Astrocyte (in vitro differentiated cells and primary cell): ENCODE measurements at places on chromosomes 1 and 21. TPM values are rescaled to one million over a fixed set of nuclear protein-coding genes. Genes with fewer than 3 reads are reported as not detected.

The CD1D gene
- 0.18 TPM in 1 of 2 replicates, not detected in the other for total RNA-seq

- H3K27me3 ChIP-seq = no peaks in the 10 kb centered on the region
- H3K27ac ChIP-seq = no peak overlapping the region
- no peak overlapping the region for H3K4me3 ChIP-seq
- DNase-seq = no peak
These were observed 77.6 kb upstream of the COA6 start for GRCh38 chr1:234295626-234296025.

The ADGRB2 gene
- 25.1 and 25.8 TPM in 2 replicates for total RNA-seq

GRCh38 chr21:25682382-25682781 lies 43.3 kb downstream of the JAM2 start:
- H3K27me3 ChIP-seq = peaks cover 2% of the 10 kb centered on the region
- no peak for DNase-seq
- H3K36me3 ChIP-seq = no peaks in the 10 kb centered on the region

- H3K27ac ChIP-seq = no peak overlapping the region
- no peak overlapping the region for H3K4me3 ChIP-seq
- DNase-seq = no peak
These were observed 112.6 kb downstream of the LRIG2 start for GRCh38 chr1:113185463-113186104.

DNA sequence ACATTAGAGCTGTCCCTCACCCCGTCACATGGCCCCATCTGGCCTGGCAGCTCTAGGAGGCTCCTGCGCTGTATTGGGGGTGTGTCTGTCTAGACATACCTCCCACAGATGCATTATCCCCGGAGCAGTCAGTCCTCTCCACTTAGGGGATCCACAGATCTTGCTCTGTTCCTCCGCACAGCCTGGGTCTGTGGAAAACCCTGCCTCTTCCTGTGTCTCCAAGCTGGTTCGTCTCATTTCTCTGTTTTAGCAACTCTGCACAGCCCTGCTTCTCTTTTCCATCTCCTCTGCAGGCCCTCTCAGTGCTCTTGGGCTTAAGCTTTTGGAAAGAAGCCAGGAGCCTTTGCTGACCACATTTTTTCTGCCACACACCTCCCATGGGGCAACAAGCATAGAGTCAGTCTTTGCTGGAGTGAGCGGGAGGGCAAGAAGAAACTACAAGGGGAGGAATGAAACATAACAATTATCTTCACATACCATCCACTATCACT lies 241.5 kb downstream of the FOXD2 start:
- no peak for DNase-seq
- peaks cover 3% of the 10 kb centered on the region for H3K4me1 ChIP-seq
- H3K36me3 ChIP-seq = no peaks in the 10 kb centered on the region
- H3K4me3 ChIP-seq = no peak overlapping the region
- H3K27ac ChIP-seq = no peak overlapping the region
- H3K27me3 ChIP-seq = no peaks in the 10 kb centered on the region

GRCh38 chr1:28781305-28781704 lies 30.7 kb upstream of the OPRD1 start:
- H3K27ac ChIP-seq = no peak overlapping the region
- H3K4me1 ChIP-seq = no peaks in the 10 kb centered on the region

DNA sequence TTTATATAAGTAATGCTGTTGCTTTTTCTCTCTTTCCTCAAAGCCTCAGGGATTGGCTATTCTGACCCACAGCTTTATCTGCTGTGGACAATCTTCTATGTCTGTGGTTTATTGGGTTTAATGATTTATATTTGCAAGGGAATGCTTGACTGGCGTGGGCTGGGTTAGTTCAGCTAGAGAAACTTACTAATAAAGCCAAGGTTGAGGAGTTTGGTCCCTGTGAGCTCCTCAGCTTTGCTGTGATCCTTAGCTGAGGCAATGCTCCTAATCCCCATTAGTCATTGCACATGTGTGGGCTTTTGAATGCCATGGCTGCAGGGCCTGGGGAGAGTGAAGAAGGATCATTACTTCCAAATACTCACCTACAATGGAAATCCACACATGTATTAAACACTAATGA lies 179.3 kb downstream of the ZNF326 start:
- no peaks in the 10 kb centered on the region for H3K36me3 ChIP-seq
- H3K27ac ChIP-seq = no peak overlapping the region
- no peak overlapping the region for H3K4me3 ChIP-seq

DNA sequence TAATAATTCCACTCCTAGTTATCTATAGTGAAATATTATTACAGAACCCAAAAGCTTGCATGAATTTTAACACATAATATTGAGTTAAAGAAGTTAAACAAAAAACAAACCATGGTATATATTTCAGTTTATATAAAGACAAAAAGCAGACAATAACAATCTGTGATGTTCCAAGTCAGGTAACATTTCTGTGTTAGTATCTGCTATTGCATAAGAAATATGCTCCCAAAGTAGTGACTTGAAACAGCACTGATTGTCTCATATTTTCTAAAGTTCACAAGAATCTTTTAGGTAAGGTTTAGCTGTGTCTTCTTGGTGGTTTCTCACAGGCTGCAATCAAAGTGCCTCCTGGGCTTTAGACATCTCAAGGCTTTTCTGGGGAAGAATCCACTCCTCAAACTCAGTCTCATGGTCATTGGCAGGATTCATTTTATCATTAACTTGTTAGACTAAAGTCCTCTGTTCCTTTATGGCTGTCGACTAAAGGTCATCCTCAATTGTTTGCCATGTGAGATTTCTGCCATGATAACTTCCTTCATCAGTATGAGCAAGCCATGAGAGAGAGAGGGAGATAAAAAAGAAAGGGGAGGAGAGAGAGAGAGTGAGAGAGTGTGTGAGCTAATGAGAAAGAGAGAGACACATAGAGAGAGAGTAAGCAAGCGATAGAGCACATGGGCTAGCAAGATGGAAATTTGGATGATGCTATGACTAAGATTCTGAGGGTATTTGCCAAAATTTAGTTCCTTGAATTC lies 19.9 kb downstream of the GBP1 start:
- peaks cover 4% of the 10 kb centered on the region for H3K4me1 ChIP-seq
- H3K4me3 ChIP-seq = no peak overlapping the region
- DNase-seq = no peak

GRCh38 chr1:56533197-56533596 lies 46.2 kb downstream of the PLPP3 start:
- H3K4me3 ChIP-seq = no peak overlapping the region
- no peak for DNase-seq
- H3K27ac ChIP-seq = no peak overlapping the region
- H3K27me3 ChIP-seq = no peaks in the 10 kb centered on the region

- no peak for DNase-seq
- H3K4me3 ChIP-seq = no peak overlapping the region
- H3K27me3 ChIP-seq = no peaks in the 10 kb centered on the region
- H3K36me3 ChIP-seq = no peaks in the 10 kb centered on the region
- H3K27ac ChIP-seq = no peak overlapping the region
These were observed 56.8 kb downstream of the KCNAB2 start for GRCh38 chr1:6102532-6102845.

GRCh38 chr1:62912028-62912638 lies 128.2 kb downstream of the ATG4C start:
- H3K4me3 ChIP-seq = no peak overlapping the region
- H3K27ac ChIP-seq = no peak overlapping the region
- peaks cover 4% of the 10 kb centered on the region for H3K27me3 ChIP-seq
- no peaks in the 10 kb centered on the region for H3K4me1 ChIP-seq
- DNase-seq = peak; percentile 2

DNA sequence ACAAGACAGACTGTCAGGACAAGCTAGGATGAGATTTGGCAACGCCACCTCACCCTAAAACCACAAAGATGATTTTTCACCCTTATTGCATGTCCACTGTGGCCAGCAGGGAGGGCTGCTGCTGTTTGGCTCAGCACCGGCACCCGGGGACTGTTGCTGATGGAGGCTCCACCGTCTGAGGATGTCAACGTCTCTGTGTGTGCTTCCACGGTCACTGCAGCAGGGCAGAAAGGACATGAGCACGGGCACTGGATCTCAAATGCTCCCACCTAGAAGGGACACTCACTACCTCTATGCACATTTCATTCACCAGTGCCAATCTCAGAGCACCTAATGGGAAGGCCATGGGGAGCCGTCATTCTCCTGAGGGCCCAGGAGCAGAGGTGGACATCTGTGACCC lies 599.6 kb downstream of the PTPRU start:
- H3K27me3 ChIP-seq = no peaks in the 10 kb centered on the region
- no peaks in the 10 kb centered on the region for H3K36me3 ChIP-seq
- H3K27ac ChIP-seq = no peak overlapping the region
- H3K4me3 ChIP-seq = no peak overlapping the region
- DNase-seq = peak; percentile 4
- H3K4me1 ChIP-seq = no peaks in the 10 kb centered on the region

GRCh38 chr1:154796303-154796892 lies 73.7 kb downstream of the KCNN3 start:
- peaks cover 6% of the 10 kb centered on the region for H3K4me1 ChIP-seq
- H3K36me3 ChIP-seq = no peaks in the 10 kb centered on the region
- DNase-seq = peak; percentile 10
- no peak overlapping the region for H3K27ac ChIP-seq
- no peak overlapping the region for H3K4me3 ChIP-seq
- peaks cover 39% of the 10 kb centered on the region for H3K27me3 ChIP-seq

DNA sequence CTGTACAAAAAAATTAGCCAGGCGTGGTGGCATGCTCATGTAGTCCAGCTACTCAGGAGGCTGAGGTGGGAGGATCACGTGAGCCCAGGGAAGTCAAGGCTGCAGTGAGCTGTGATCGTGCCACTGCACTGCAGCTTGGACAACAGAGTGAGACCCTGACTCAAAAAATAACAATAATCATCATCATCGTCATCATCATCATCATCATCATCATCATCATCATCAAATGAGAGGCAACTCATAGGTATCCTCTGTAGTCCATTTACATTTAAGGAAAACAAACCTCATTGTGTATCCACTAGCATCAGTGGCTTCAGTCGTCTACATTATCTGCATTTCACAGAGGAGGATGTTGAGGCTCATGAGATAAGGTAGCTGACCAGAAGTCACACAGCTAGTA lies 68.8 kb upstream of the SELENON start:
- no peak for DNase-seq
- H3K36me3 ChIP-seq = no peaks in the 10 kb centered on the region
- peaks cover 3% of the 10 kb centered on the region for H3K4me1 ChIP-seq

GRCh38 chr1:37609002-37609401 lies 13.3 kb upstream of the GNL2 start:
- no peak for DNase-seq
- no peak overlapping the region for H3K27ac ChIP-seq
- no peaks in the 10 kb centered on the region for H3K4me1 ChIP-seq
- H3K27me3 ChIP-seq = peaks cover 33% of the 10 kb centered on the region
- no peak overlapping the region for H3K4me3 ChIP-seq
- no peaks in the 10 kb centered on the region for H3K36me3 ChIP-seq

DNA sequence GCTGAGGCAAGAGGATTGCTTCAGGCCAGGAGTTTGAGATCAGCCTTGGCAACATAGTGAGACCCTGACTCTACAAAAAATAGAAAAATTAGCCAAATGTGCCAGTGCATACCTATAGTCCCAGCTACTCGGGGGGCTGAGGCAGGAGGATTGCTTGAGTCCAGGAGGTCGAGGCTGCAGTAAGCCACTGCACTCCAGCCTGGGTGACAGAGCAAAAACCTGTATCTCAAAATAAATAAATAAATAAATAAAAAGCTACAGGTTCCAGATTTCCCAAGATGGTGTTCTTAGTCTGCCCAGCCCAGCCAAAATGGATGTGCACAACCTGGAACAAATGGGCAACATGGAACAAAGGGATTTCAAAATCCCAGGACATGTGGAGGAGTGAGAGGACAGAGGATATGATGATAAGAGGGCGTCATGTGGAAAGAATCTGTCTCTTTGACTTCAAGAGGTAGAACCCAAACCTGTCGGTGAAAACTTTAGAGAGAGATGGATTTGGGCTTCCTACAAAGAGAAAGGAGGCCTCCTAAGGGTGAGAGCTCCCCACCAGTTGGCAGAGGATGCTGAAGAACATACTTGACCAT lies 3.2 kb downstream of the EDARADD start:
- H3K4me1 ChIP-seq = peaks cover 7% of the 10 kb centered on the region
- H3K27me3 ChIP-seq = peaks cover 16% of the 10 kb centered on the region
- H3K4me3 ChIP-seq = no peak overlapping the region
- H3K36me3 ChIP-seq = no peaks in the 10 kb centered on the region
- no peak overlapping the region for H3K27ac ChIP-seq

The CLCNKA gene
- total RNA-seq = 0.16 TPM in 1 of 2 replicates, not detected in the other

- peak; percentile 20 for DNase-seq
- H3K4me3 ChIP-seq = no peak overlapping the region
- no peak overlapping the region for H3K27ac ChIP-seq
- no peaks in the 10 kb centered on the region for H3K4me1 ChIP-seq
- H3K27me3 ChIP-seq = no peaks in the 10 kb centered on the region
These were observed 385.6 kb upstream of the PKN2 start for GRCh38 chr1:88298506-88298905.

DNA sequence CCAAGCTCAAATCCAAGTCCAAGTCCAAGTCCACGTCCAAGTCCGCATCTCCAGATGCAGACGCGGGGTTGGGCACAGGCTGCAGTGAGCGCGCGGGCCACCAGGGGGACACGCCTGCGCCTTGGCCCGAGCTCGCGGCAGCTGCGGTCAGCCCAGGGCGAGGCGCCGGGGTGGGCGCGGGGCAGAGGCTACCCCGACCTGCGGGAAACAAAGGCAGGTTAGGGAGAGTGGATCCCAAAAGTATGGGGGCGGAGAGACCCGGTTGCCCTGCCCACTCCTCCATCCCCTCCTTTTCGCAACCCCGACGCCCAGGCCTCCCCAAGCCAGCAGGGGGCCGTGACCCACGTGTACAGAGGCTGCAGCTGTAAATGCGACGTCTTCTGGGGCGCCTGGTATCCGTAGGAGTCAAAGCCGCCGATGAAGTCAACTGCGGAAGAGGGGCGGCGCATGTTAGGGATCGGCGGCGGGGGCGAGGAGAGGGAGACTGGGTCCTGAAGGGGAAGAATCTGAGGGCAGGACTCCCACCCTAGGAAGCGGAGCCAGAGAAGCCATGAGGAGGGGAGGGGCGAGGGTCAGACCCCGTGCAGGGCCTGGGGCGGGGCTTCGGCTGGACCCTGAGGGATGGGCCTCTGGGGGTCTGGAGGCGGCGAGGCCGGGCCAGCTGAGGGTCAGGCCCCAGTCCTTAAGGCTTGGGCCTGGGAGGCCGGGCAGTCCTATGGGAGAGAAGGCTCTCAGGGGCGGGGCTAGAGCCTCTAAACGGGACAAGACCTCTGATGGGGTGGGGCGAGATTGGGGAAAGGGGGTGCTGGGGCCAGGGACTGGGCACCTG lies 58.0 kb downstream of the NKAIN1 start:
- no peak overlapping the region for H3K4me3 ChIP-seq
- no peak overlapping the region for H3K27ac ChIP-seq
- H3K27me3 ChIP-seq = peaks cover 10% of the 10 kb centered on the region
- no peaks in the 10 kb centered on the region for H3K36me3 ChIP-seq

GRCh38 chr1:216111842-216112241 lies 311.4 kb downstream of the USH2A start:
- no peak overlapping the region for H3K4me3 ChIP-seq
- no peak for DNase-seq
- H3K27ac ChIP-seq = no peak overlapping the region
- H3K36me3 ChIP-seq = no peaks in the 10 kb centered on the region

- H3K4me3 ChIP-seq = no peak overlapping the region
- no peaks in the 10 kb centered on the region for H3K4me1 ChIP-seq
- no peaks in the 10 kb centered on the region for H3K36me3 ChIP-seq
- H3K27me3 ChIP-seq = no peaks in the 10 kb centered on the region
- peak; percentile 17 for DNase-seq
- no peak overlapping the region for H3K27ac ChIP-seq
These were observed 262.9 kb upstream of the PROX1 start for GRCh38 chr1:213724640-213725536.
